ENCODE measurements at places on chromosomes 16 and 17.

DNA sequence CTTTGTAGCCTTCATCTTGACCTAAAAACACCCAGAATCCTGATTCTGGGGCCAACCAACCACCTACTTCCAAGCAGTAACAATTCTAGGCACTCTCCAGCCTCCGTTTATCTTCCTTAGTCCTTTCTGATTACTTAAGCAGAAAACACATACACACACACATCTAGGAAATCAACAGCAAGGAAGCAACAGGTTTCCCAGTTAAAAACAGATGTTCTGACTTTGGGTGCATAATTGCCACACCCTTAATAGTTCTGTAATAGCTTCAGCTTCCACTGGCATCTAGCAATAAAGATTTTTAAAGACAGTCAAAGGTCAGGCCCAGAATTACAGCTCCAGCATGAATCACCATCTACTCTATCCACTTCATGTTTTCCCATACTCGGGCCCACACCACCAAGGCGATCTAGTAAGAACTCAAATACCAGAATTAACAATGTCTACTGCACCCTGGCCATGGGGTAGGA lies 2.6 kb downstream of the ARHGAP17 start:
- no peak for DNase-seq

GRCh38 chr16:75860326-75861053 lies 134.2 kb upstream of the CPHXL start:
- DNase-seq, result no peak

DNA sequence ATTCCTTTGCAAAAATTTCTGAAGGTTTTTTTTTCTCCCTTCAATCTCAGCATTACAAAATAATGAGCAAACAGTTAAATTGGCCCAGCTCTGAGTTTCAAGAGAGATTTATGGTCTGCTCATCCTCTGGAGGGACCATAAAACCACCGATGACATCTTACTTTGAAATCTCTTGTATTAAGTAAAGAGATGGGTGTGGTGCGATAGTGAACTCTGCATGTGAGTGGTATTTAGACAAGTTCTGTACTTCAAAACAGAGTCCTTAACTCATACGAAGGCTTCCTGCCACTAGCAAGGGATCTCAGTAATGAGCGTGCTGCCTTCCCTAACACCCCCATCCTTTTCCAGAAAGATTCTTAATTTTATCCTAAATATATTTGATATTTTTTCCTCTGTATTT lies 2.1 kb downstream of the FAM20A start:
- no peak for DNase-seq

GRCh38 chr16:50791522-50791921 lies 49.6 kb downstream of the CYLD start:
- DNase-seq, result no peak

- no peak for DNase-seq
Measured at GRCh38 chr17:38434178-38434665, 6.0 kb downstream of the ARHGAP23 start.

DNA sequence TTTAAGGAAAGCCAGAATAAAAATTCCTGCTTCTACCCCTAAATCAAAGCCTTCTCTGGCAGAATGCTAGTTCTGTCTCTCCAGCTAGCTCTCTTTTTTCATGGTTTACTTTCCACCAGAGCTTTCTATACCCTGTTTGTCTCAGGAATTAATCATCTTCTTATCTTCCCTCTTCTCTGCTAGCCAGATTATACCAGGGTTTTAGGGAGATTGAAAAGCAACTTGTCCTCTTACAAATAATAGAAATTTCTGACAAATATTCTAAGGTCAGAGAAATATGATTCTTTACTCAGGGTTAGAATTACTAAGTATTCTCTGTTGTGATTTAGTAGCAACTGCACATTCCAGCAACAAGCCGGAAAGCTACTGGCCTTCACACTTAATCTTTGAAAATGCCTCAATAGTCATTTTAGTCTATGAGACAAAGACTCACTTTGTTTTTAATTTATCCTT lies 166.4 kb downstream of the TANC2 start:
- DNase-seq, result no peak

GRCh38 chr17:27446569-27447301 lies 9.5 kb upstream of the KSR1 start:
- peak; percentile 74 for DNase-seq

- no peak for DNase-seq
Measured at GRCh38 chr17:67493812-67494211, 116.7 kb downstream of the PITPNC1 start.

- no peak for DNase-seq
Measured at GRCh38 chr16:12063004-12063395, 86.5 kb downstream of the SNX29 start.

DNA sequence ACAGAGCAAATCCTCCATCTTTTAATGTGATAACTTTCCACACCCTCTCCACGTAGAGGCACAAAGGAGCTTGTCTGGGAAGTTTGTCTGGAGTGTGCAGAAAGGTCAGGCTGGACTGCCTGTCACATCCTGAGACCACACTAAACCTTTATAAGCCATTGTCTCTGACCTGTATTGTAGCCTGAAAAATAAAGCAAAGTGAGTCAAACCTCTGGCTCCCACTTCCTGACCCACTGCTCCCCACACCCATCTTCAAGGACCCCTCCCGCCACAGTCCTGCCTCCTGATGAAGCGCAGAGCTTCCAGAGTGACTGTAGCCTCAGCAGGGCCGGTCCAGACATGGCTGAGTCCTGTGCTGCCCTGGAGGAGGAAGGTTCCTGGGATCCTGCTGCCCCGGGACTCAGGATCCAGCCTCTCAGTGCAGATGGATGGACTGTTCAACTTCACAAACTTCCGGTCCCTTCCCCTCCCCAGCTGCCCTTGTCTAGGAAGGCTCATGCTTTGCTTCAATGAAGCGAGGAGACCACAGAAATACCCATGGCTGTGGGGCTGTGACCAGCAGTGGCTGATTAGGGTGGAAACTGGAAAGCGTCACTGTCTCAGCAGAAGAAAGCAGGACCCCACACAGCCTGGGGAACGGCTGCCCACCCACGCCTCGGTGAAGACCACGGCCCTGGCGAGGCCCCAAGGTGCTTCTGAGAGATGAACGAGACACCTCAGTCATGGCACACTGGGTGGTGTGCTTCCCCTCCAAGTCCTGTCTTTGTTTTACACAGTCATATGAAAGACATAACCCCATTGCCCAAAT lies 30.9 kb upstream of the CLEC18B start:
- no peak for DNase-seq

GRCh38 chr16:4882633-4883285 lies 35.5 kb downstream of the UBN1 start:
- DNase-seq, result peak; percentile 21

Measured in hematopoietic multipotent progenitor cell treated with erythropoietin and hydrocortisone succinate and interleukin-3 and kit ligand, for 4 days (in vitro differentiated cells).